Stimulated activated CD8-positive, alpha-beta memory T cell treated with anti-CD3 and anti-CD28 coated beads, Interleukin-7, amount 100 ng/mL, for 1 hour (primary cell): ENCODE measurements at places on chromosomes 12 and 14.

- no peak for DNase-seq
Observed at GRCh38 chr12:104494793-104495158, 38.0 kb downstream of the CHST11 start.

- no peak for DNase-seq
Observed at GRCh38 chr12:89525305-89525823, 483 bp downstream of the POC1B start.

DNA sequence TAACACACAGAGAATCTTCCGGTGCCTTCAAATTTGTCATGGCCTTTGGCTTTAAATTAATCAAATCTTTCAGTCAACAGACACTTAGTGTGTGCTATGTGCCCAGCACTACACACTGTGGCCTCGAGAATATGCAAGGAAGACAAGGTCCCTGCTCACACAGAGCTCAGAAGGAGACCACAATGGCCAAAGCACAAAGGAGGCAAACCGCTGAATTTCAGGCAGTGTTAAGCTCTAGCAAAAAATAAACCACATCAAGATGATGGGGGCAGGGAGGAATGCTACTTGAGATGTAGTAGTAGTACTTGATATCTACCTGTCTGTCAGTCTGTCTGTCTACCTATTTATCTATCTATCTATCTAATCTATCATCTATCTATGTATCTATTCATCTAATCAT, 227.9 kb downstream of the TMEM132D start:
- no peak for DNase-seq

DNA sequence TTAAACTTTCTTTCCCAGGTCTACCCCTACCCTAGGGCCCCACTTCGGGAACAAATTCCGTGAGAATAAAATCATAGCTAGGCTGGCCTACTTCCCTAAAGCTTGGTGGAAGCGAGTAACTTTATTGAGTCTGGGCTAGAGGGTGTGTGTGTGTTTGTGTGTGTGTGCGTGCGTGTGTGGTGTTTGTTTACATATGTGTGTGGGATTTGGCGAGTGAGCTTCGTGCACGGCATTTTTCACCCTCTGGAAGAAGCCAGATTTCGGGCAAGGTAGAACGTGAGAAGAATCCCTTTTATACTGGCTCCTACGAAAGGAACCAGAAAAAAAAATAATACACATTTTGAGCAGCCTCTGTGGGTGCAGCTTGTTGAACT, 7.5 kb upstream of the LHX5 start:
- no peak for DNase-seq

- DNase-seq: no peak
Observed at GRCh38 chr12:6631549-6631961, 4.2 kb downstream of the LPAR5 start.

DNA sequence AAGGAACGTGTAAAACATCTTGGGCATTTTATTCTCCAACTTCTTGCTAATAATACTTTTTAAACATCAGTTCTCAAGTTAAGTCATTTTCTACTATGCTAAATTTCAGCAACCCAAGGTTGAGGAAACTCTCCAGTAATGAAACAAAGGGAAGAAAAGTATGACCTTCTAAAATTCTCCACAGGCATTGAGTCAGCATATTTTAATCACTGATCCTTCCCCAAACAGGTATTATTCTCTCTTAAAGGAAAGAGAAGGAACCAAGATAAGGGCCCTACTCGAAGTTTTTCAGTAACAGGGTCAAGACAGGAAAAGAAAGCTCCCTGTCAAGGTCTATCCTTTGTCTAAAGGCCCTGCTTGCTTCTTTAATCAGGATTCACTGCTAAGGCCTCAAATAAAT, 3.0 kb downstream of the KICS2 start:
- no peak for DNase-seq

DNA sequence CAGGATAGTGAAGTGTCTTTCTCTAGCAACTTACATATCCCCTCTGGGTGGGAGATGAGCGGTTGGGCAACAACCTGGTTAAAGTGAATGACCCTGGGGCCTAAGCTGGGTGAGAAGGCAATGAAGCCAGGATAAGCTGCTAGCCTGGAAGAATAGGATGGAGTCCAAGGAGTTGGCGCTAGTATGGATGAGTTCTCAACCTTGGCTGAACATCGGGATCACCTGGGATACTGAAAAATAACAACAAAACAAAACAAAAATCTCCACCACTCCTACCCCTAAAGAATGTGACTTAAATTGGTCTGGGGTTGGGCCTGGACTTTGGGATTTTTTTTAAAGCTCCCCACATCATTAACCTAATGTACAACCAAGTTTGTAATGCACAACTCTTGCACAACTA, 4.8 kb upstream of the RPS6KA5 start:
- no peak for DNase-seq

DNA sequence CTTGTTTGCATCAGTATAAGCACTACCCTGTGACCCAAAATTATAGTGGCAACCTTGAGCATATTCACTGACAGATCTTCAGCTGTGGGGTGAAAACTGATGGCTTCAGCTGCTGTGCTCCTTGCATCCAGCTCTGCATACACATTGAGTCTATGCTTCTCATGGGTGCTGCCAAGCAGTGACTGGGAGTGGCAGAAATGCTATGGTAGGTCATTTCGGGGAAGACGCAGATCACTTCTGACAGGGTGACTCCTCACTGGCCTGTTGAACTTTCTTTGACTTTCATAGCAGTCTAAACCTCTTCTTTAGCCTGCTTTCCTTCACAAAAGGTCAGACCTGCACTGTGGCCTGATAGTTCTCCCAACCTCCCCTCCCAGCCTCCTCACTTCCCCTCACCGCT, 5.6 kb upstream of the ALDH1L2 start:
- no peak for DNase-seq

DNA sequence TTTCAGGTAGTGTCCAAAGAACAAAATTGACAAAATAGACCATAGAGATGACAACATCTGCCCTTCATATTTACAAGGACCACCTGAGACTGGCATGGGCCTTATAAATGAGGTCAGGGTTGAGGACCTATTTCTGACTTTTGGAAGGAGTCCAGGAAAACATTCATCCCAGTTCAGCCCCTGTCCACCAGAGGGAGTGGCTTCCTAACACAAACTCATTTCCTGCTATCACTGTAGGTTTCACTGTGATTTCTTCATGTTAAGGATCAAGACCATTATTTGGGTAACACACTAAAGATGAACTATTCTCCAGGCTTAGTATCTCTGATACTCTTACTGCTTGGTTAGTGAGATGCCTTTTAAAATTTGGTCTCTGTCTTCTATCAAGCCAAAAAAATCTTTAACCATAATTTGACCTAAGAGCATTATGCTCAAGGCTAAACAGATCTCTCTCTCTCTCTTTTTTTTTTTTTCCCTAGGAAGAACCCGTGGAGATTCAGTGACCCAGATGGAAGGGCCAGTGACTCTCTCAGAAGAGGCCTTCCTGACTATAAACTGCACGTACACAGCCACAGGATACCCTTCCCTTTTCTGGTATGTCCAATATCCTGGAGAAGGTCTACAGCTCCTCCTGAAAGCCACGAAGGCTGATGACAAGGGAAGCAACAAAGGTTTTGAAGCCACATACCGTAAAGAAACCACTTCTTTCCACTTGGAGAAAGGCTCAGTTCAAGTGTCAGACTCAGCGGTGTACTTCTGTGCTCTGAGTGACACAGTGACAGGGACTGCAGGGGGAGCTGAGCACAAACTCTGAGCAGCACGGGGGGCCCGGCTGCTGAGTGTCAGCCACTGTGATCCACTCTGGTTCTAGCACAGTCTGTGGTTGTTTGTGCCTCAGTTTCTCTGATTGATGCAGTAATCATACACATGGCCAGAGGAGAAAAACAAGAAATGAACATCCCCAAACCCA, 267.6 kb upstream of the OR4E1 start:
- DNase-seq: no peak

DNA sequence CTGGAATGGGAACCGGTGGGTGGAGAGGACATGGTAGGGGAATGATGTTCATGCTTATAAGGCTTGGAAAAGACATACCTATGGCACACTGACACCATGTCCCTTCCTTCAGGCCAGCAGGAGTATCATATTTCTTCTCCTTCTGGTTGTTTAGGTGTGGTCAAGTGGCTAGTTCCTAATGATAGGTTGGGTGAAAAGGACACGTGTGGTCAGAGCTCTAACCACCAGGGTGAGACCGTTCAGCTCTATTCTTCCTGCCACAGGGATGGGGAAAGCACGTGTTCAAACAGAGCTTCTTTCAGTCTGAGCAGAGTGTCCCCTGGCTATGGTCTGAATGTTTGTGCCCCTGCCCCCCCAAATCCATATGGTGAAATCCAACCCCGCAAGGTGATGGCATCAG, 209.1 kb downstream of the PAX9 start:
- DNase-seq: no peak

DNA sequence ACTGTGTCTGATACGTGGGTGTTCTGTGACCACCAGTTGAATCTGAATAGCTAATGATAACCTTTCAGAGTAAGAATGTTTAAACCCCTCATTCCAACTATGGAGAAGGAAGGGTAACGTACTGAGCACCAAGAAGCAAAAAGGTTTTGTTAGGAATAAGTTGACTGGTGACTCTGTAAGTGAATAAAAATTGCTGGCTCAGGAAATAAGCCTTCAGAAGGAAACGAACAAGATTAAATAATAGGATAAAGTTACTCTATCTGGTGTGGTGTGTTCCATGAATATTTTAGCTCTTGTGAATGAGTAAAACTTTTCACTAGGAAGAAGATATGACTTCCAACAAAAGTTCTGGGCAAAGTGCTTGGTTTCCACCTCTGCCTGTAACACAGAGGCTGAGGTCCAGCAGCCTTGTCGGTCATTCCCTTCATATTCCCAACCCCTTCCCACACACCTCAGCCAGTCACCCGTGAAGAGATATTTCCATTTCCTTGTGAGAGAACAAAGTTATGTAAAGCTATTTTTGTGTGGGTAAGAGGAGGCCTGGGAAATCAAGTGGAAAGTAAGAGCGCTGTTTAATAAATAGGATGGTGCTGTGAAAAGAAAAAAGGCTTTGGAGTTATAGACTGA, 47.1 kb downstream of the ARF6 start:
- no peak for DNase-seq

- DNase-seq: no peak
Observed at GRCh38 chr12:13817131-13817530, 164.3 kb downstream of the GRIN2B start.

DNA sequence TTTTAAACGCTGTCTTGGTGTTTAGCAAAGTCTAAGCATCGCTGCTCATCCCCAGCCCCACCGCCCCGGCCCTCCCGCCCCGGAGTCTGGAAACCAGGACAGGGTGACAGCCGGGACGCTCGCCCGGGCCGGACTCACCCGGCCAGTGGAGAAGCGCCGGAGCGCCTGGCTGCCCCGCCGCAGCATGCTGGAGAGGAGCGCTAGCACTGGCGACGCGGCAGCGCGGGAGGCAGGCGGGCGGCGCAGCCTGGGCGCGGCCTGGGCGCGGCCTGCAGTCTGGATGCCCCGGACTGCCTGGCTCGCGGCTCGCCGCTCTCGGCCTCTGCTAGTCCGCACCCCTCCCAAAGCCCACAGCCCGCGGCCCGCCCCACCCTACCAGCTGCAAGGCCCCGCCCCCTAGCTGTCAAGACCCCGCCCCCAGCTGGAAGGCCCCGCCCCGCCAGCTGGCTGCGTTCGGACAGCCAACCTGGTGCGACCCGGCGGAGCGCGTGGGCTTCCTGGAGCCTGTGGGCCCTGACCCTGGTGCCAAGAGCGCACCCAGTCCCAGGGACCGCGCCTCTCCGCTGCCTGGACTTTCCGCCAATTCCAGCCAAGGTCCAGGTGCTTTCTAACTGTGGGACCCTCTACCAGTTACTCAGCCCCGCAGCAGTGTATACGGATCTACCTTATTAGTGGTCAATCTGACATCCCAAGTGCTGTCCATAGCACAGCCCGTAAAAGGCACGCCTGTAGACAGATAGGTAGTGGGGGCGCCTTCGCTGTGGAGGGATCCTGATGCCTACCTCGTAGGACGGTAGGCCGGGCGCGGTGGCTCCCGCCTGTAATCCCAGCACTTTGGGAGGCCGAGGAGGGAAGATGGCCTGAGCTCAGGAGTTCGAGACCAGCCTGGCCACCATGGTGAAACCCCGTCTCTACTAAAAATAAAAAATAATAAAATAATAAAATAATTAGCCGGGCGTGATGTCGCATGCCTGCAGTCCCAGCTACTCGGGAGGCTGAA, at the start of gene ALDH1L2:
ALDH1L2 (minus strand) TSS at position 208 of the 1,000 bp plus-strand sequence; CDS start at position 186, 22 bp downstream.
- DNase-seq: no peak

GRCh38 chr12:116196752-116197718, 80.5 kb downstream of the MED13L start:
- no peak for DNase-seq

GRCh38 chr12:1886396-1887008, 31.9 kb downstream of the CACNA2D4 start:
- DNase-seq: no peak

- DNase-seq: no peak
Observed at GRCh38 chr12:33047666-33048065, 151.1 kb upstream of the PKP2 start.

DNA sequence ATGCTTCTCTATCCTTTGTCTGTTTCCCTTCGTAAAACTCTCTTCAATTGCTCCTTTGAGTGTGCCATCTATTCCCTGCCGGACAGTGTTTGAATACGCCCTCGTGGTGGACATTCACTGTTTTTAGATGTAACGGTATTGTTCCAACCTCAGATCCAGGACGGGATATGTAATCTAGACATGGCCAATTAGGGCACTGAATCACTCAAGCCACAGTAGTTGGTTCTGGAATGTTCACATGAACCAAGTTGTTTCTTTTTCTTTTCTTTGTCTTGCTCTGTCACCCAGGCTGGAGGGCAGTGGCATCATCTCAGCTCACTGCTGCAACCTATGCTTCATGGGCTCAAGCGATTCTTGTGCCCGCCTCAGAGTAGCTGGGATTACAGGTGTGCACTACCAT, 204.2 kb upstream of the PLXNC1 start:
- no peak for DNase-seq

- no peak for DNase-seq
Observed at GRCh38 chr14:50013934-50014333, 102.4 kb downstream of the VCPKMT start.

DNA sequence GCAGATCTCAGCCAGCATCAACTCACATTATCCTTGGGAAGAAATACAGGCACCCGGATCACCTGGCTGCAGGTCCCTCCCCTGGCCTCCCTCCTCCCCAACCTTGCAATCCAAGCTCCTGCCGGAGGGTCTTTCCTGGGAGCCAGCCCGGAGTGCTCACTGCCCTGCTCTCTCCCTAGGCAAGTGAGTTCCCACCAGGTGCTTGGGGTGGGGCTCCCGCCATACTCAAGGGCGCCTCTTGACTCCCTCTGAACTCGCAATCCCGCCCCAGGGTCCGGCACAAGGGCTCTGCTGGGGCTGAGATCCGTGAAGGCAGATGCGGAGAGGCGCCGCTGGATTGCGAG, 1.2 kb upstream of the CEP170B start:
- no peak for DNase-seq

DNA sequence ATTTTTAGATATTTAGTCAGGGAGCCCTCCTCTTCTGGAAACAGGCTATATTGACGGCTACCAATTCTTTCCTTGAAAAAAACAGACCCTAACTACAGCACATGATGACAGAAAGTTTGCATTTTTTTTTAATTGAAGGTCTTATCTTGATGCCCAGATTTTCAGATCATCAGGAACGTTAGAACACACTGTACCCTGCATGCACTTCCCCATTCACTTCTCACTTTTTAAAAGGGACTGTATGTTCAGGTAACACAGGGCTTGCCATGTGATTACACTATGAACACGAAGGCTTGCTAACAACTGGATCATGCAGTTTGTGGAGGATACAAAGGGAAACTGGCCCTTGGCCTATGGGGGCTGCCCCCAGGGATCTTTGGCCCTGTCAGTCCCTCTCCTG, 92.6 kb downstream of the RPS29 start:
- no peak for DNase-seq
